ENCODE measurements at places on chromosomes 13 and 19.

DNA sequence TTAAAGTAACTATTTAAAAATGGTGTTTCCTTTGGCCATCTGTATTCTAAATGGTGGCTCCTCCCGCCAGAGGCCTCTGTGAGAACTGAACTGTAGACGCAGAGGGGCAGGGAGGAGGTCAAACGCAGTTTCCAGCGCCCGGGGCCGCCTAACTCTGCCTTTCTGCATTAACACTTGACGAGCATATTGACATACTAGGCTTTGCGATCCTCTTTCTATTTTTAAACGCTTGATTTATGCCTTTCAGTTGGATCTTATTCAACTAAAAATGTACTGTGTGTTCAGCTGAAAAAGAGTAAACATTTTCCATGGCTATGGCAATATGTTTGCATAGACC is 74.7 kb downstream of the SPACA7 start:
- no peak for DNase-seq

GRCh38 chr19:34475975-34476594 is 5.5 kb upstream of the WTIP start:
- no peak for DNase-seq

DNA sequence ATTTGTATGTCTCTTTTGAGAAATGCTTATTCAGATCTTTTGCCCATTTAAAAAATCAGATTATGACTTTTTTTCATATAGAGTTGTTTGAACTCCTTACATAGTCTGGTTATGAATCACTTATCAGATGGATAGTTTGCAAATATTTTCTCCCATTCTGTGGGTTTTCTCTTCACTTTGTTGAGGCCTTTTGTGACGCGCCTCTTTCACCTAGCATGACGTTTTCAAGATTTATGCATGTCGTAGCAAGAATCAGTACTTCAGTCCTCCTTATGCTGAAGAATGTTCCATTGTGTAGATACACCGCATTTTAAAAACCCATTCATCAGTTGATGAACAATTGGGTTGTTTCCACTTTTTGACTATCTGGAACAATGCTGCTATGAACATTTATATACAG is 13.4 kb downstream of the PABPC3 start:
- no peak for DNase-seq

DNA sequence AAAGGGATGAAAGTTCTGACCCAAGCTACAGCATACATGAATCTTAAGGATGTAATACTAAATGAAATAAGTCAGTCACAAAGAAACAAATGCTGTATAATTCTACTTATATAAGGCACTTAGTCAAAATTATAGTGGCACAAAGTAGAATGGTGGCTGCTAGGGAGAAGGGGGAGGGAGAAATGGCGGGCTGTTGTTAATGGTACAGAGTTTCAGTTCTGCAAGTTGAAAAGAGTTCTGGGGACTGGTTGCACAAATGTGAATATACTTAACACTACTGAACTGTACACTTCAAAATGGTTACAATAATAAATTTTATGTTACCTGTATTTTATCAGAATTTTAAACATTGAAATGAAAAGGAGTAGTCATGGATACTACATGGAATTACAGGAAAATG is 48.9 kb upstream of the CLDN10 start:
- no peak for DNase-seq

- no peak for DNase-seq
Observed at GRCh38 chr19:32675720-32676185, at the start of gene RGS9BP. Gene RGS9BP, plus strand, starts transcription at chr19:32675848. Its CDS starts 416 bp downstream, at chr19:32676264.

DNA sequence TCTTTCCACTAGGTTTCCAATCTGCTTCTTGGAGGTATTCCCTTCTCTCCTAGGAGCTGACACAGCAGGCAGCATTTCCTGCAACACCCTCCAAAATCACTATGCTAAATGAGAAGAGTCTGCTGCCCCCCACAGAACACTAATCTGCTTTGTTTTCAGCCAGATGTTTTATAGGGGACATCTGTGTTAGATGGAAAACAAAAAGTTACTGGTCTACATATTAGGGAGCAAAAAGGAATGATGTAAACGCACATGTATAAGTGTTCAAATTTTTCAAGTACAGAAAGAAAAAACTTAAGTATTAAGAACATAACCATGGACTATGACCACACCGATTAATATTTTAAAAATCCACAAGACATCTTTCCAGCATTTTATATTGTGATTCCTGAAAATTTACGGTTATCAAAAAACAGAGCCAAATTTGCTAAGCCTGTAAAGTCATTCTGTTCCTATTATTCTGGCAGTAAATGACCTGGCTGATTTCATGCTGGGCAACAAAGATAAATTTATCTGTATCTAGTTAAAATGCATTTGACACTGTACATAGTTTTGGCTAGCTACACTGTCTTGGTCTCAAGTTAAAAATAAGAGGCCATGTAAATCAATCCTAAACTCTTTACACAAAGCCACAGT is 63.3 kb downstream of the DCLK1 start:
- no peak for DNase-seq

- DNase-seq: no peak
Observed at GRCh38 chr19:7694499-7694898, 7.4 kb downstream of the FCER2 start.

GRCh38 chr13:48976576-48977285 is 1.0 kb downstream of the FNDC3A start:
- peak; percentile 33 for DNase-seq

DNA sequence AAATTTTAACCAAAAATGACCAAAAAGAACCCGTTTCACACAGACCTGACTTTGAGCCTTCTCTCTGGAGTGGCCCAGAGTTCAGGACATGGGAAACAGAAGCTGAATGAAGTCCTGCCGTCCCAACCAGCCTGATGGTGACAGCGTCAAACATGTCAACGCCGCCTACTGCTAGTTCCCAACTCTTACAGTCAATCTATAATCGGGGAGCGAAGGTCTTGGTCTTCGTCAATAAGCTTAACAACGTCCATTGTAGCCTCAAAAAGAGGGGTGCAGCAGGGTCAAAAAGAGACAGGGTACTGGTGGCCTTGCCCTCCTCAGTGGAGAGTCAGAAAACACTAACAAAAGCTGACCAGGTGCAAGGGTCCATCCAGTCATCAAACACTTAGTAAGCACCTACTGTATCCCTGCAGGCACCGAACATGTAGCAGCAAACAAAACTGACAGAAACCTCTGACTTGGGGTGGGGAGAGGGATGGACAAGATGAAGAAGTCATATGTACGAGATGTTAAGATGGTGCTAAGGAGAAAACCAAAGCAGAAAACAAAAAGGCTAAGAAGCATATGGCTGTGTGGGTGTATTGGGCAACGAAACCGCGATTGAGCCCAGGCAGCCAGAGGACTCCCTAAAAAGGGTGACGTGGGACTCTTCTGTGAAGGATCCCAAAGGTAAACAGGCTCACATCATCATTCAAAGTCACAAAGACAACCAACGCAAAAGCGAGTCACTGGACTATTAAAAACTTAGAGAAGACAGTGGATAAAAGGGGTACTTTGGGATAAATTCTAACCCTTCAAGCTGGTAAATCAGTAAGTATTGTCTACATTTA is 12.0 kb downstream of the MLLT1 start:
- DNase-seq: no peak

- DNase-seq: no peak
Observed at GRCh38 chr19:2579678-2580280, 103.9 kb downstream of the GADD45B start.

DNA sequence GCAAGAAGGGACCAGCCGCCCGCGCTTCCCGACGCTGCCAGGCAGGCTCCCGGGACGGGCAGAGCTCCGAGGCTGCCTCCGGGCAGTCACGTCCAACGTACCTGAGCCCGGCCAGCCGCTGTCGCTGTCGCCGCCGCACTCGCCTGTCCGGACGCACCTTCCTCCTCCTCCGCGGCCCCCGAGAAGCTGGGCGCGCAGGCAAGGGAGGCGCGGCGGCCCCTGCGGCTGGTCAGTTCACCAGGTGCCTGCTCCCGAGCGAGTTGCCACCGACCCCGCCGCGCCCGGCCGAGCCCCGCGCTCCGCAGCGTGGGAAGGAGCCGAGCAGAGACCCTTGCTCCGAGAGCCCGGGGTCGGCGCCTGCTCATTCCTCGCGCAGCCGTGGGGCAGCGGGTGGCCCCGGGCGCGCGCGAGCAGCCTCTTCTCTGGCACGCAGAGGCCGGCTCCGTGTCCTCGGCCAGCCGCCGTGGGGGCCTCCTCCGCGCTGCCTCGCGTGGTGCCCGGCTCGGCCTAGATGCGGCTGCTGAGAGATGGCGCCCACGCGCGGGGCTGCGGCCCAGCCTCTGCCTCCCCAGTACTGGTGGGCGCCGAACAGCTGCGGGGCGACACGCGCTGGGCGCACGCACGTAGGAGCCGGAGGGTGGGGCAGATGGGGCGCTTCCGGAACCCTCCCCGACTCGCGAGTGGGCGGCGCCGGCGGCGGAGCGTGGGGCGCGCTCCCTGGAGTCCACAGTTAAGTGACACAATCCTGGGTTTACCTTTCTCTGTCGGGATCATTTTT is 419.4 kb downstream of the UQCRFS1 start:
- DNase-seq: no peak

GRCh38 chr13:110303644-110304043 is 3.3 kb downstream of the COL4A1 start:
- DNase-seq: no peak

- no peak for DNase-seq
Observed at GRCh38 chr13:30300596-30300995, 6.8 kb downstream of the KATNAL1 start.

- DNase-seq: no peak
Observed at GRCh38 chr13:29418026-29418425, 177.5 kb downstream of the SLC7A1 start.

GRCh38 chr19:49165865-49166301 is 8.3 kb downstream of the TRPM4 start:
- no peak for DNase-seq

- no peak for DNase-seq
Observed at GRCh38 chr13:44415815-44416214, 42.2 kb downstream of the SERP2 start.

DNA sequence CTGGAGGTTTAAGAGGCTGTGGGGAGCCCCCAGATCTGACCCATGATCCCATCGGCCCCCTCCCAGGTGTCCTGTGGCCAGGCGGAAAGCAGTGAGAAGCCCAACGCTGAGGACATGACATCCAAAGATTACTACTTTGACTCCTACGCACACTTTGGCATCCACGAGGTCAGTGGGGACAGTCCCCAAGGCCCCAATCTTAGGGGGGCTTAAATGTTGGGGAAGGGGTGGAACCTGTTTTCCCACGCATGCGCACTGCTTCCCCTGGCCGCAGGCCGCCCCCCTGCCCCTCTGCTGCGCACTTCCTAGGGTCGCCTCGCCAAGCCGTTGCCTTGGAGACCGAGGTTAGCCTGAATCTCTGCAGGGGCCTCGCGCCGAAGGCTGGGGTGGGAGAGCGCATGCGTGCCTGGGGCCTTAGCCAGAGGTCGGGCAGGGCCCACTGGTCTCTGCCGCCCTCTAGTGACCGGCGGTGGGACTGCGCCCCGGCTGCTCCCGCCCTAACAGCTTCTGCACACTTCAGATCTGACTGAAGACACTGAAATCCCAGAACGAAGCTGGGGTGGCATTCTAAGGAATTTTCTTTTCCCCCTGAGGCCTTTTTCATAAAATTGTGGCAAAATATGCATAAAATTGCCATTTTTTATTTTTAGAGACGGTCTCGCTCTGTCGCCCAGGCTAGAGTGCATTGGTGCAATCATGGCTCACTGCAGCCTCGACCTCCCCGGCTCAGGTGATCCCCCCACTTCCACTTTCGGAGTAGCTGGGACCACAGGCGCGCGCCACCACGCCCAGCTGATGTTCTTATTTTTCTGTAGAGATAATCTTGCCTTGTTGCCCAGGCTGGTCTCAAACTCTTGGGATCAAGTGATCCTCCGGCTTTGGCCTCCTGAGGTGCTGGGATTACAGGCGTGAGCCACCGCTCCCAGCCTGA is 3.6 kb downstream of the PRMT1 start:
- no peak for DNase-seq

- DNase-seq: no peak
Observed at GRCh38 chr19:1046836-1047695, 7.2 kb downstream of the ABCA7 start.

DNA sequence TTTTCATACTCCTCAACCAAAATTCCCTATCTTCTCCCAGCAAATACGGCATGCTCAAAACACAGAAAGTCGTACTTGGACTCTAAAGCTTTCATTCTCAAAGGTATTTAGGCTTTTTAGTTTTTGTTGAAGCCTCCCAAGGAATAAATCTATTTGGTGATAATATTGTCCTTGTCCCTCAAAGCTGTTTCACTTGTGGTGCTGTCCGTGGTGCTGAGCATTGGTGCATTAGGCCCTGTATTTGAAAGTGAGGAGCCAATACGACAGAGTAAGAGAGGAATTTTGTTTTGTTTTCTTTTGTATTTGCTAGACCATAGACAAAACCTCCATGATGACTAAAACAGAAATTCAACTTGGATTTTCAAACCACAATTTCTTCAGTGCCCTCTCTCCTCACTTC is 3.2 kb upstream of the LGALS13 start:
- no peak for DNase-seq
